Stimulated activated CD4-positive, alpha-beta T cell treated with anti-CD3 and anti-CD28 coated beads, TNF-alpha, amount 100 ng/mL, for 4 hours (primary cell): ENCODE measurements at places on chromosomes 16 and 17.

GRCh38 chr16:2385190-2385836 lies 43.9 kb upstream of the CCNF start:
- no peak for DNase-seq

- no peak for DNase-seq
Observed at GRCh38 chr16:48879223-48880122, 269.5 kb upstream of the N4BP1 start.

DNA sequence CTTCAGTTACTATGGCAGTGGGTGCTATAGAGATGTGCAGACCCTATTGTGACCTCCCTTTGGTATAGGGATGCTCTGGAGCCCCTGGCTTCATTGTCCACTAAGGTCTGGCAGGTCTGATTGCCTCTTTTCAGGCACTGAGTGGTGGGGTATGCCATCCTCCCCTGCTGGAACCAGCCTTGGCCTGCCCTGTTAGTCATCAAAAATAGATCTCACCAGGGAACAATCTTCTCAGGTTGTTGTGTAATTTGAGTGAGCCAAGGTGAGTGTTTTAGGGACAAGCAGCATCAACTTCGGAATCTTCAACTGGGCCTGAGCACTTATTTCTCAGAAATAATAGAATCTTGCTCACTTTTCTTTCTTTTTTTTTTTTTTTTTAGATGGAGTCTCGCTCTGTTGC lies 19.6 kb downstream of the HMOX2 start:
- no peak for DNase-seq

DNA sequence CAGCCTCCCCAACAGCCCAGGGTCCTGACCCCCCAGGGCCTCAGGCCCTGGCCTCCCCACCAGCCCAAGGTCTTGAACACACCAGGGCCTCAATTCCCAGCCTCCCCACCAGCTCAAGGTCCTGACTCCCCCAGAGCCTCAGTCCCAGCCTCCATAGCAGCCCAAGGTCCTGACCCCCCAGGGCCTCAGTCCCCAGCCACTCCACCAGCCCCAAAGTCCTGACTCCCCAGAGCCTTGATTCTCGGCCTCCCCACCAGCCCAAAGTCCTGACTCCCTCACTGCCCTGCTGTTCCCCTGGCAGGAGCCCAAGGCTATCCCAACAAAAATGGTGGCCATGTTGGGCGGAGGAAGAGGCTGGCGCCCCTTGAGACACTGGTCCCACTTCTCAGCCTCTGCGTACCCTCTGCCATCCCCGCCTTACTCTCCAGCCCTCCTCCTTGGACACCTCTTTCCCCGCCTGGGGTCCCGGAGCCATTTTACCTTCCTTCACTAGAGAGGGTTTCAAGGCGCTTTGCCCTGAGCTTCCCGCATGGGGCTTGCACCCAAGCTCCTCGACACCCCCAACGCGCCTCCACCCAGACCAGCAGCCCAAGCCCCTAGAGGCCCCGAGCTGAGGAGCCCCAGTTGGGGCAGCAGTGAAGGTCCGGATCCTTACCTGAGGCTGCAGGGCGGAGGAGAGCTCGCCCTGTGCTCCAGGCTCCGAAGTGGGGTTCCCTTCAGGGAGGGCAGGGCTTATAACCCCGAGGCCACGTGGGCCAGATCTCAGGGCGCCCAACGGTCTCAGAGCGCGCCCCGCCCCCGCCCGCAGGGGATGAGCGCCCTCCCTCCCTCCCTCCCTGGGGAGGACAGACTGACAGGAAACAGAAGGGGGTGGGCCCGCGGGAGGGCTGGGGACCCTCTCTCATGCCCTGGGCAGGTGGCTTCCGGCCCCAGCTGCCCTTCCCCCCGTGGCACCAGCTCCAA lies 3.5 kb upstream of the TSPOAP1 start:
- peak; percentile 89 for DNase-seq

DNA sequence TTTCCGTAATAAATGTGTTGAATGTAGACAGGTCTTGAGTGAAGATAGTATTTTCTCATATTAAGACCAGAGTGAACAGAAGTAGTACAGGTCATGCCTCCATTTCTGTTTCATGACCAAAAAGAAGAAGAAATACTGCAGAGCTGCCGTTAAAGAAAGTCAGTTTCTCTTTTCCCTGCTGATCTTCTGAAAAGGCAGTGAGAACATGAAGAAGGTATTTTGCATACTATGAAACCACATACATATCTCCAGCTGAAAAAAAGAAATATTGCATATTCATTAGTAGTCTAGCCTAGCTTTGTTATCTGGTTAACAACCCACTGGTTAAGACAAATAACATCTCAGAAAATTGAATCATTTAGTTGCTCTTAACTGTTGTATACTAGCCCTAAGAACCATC lies 138.4 kb downstream of the PHKB start:
- no peak for DNase-seq

DNA sequence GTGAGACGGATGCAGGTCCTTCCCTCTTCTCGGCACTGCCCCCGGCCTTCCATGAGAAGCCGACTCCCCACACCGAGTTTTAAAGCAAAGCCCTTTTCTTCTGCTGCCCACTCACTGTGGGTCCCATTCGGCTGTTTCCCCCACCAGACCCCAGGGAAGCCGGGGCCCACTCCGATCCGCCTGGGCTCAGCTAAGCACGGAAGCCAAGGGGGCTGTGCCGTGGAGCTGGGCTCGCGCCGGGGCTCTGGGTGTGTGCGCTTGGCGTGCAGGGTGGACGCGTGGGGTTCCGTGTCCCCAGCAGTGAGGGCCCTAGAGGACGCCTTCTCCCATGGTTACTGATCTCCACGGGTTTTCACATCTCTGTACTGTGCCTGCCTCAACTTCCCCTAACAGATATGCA lies 68.5 kb downstream of the KLHDC4 start:
- no peak for DNase-seq

DNA sequence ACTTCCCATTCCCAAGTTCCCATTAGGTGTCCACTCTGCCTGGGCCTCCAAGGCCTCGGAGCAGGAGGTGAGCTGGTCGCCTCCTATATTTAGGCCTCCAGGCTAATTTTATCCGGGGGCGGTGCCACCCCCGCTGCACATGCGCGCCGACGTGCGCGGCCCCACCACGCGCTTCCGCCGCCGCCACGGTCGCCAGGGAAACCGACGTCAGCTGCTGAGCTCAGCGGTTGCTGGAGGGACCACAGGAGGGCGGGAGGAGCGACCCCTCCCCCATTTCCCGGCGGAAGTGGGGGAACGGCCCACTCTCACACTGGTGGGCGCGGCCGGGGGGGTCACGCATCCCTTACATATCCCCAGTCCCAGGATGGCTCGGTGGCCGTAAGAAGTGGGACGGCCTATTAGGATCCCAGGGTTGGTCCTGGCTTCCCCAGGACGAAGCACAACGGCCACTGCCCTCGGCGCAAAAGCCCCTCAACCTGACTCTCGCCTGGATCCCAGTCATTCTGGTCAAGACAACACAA lies 1.0 kb downstream of the PER1 start:
- DNase-seq, result peak; percentile 80

GRCh38 chr17:77096570-77097214 lies 44.1 kb upstream of the SEC14L1 start:
- DNase-seq, result no peak

DNA sequence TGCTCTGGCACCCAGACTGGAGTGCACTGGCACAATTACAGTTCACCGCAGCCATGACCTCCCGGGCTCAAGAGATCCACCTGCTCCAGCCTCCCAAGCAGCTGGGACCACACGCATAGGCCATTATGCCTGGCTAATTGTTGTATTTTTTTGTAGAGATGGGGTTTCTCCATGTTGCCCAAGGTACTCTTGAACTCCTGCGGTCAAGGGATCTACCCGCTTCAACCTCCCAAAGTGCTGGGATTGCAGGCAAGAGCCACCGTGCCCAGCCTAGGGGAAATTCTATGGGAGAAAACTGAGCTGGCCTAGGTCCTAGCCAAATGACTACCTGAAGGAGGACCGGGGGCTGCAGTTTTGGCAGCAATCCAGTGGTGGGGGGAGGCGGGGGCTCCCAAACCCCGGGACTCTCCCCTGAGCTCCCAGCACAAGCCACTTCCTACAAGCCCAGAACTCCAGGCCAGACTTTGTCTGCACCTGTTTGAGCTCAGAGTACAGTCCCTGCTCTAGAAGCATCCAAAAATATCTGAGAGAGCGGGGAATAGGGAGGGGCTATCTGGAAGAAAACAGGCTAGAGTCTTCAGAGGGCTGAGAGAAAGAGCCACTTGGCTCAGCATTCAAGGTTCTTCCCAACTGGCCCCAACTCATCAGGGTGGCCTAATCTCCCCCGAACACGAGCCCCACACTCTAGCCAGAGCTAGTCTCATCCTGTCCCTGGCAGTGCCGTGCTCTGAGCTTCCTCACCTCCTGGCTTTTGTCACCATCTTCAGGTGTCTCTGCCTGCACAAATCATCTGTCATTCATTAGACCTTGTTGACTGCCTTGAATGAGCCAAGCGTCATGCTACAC lies 9.1 kb downstream of the SRL start:
- DNase-seq, result no peak

GRCh38 chr17:27460196-27460725 lies 4.0 kb downstream of the KSR1 start:
- no peak for DNase-seq

GRCh38 chr16:87342978-87343752 lies 26.0 kb upstream of the C16orf95 start:
- no peak for DNase-seq

DNA sequence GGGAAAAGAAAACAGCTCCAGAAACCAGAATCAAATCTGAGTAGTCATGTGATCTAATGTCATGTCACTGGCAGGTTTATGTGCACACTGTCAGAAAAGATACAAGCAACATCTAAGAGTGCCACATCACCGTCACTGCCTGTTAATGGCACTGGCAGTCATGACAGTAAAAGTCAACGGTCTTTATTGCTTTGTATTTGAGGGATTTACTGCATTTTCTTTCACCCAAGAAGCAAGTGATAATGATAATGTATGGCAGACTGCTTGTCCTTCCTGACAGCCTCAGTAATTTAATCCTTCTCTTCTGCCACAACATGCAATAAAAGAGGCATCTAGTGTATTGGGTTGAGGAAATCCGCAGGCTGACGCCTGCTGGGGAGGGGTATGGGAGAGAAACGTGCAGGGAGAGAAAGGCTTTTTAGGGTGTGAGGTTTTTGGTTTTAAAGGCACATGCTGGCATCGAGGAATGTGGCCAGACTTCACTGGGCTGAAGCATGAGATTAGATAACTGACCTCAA lies 92.4 kb downstream of the RPGRIP1L start:
- peak; percentile 0 for DNase-seq

DNA sequence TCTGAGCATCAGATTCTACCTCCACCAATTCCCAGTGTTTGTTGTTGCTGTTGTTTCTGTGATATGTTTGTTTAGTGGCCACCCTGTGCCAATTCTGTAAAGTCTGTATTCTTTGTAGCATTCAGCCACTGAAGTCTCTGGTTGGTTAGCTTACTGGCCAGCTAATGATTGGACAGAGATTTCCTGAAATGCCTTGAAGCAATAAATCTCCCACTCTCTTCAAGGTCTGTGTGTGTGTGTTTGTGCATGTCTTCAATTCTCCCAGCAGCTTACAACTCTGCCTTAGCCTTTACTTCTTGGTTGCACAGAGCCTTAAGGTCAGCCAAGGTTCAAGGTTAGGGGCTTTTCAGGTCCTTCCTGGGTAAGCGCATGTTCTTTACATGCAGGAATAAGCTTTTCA lies 38.2 kb downstream of the PRPSAP2 start:
- DNase-seq, result no peak

DNA sequence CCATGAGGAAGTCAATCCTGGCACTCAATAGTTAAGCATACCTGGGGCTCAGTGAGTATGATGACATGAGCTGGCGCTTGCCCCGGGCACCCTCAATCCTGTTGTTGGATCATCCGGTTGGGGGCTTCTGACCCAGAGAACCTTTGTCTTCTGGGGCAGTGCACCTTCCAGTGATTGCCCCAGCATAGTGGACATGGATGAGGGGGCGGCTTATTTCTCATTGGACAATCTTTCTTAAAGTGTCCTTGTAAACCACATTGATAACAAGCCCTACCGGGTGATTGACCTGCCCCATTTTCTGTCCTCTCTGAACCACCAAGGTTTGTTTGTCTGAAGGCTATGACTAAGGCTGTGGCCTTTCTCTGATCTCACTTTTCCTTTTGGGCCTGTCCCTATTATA lies 18.2 kb downstream of the IGSF6 start:
- DNase-seq, result no peak

DNA sequence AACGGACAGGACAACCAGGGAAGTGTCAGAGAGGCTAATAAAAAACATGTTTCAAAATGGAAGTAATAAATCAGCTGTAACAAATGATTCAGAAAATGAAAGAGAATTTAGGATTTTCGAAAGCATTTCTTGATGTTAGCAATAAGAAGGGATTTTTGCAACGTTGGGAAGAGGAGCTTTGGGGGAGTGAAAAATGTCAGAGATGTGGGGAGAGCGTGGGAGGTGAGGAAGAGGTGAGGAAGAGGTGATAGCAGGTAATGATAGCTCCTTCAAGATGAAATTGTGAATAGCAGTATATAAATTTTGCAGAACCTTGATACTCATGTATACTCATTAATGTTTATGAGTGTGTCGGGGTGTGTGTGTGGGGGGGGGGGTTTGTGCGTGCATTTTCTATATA lies 76.2 kb upstream of the COX10 start:
- no peak for DNase-seq

GRCh38 chr17:8332688-8333087 lies 7.0 kb upstream of the ODF4 start:
- no peak for DNase-seq

DNA sequence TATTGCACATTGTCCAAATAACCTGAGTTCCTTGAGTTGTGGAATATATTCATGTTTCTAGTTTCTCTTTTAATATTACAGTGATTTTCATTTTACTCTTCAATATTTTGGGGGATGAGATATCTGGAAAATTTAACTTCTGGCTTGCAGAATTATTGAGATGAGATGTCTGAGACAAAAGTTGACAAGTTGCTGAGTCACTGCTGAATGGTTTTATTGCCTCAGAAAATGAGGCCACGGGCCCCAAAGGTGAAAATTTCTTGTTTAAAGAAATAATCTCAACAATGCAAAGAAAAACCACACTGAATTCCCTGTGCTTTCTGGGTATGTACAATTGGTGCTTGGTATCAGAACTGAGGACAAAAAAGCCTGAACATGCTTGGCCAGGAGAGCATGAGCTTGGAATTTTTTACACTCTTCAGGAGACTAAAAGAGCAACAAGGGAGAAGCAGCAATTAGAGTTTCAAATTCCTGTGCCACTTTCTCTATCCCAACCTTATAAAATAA lies 129.2 kb upstream of the TOM1L1 start:
- no peak for DNase-seq

- DNase-seq, result no peak
Observed at GRCh38 chr16:72604375-72604774, 432.4 kb upstream of the PMFBP1 start.

DNA sequence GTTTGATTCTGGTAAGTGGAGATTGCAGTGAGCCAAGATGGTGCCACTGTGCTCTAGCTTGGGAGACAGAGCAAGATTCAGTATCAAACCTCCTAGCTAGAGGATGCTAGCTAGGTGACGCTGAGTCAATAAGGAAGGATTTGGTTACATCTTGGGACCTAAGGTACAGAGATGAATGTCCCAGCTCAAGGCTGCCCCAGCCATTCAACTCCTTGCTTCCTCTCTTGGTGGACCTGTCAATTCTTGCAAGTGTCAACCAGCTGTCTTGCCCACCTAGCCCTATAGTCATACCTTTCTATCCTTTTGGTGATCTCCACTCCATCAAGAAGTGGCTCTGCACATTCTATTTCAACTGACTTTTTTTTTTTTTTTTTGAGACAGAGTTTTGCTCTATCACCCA lies 1.4 kb upstream of the MILR1 start:
- no peak for DNase-seq

GRCh38 chr17:58329810-58330537 lies 1.4 kb upstream of the TSPOAP1 start:
- no peak for DNase-seq
